Sigmoid colon (tissue), 7 donors: ENCODE measurements at places on chromosomes 13 and 19.

GRCh38 chr13:97502181-97502580 is 68.2 kb downstream of the RAP2A start:
- H3K27ac ChIP-seq: peak overlapping the region; percentile 18
- no peaks in the 10 kb centered on the region for H3K4me1 ChIP-seq
- H3K27me3 ChIP-seq: no peaks in the 10 kb centered on the region
- DNase-seq: peak; percentile 66
- no peaks in the 10 kb centered on the region for H3K36me3 ChIP-seq
- H3K4me3 ChIP-seq: no peak overlapping the region

DNA sequence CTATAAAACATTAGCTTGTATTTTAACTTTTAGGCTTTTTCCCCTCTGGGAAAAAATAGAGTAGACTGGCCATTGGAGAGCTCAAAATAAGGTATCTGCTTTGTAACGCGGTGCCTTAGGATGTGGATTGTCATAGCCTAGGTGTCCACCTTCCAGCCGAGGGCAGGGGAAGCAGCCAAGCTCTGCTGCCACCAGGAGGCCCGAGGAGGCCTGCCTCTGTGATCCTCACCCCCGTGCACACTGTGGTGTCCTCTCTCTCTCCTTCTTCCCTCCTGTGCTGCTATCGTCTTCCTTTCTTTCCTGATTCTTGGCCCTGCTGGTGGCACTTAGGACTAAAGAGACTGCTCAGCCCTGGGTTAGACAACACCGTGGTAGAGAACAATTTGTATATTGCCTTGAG is 11.3 kb downstream of the HNRNPM start:
- H3K4me3 ChIP-seq: no peak overlapping the region
- H3K36me3 ChIP-seq: peaks cover 8% of the 10 kb centered on the region
- H3K4me1 ChIP-seq: peaks cover 87% of the 10 kb centered on the region
- no peaks in the 10 kb centered on the region for H3K27me3 ChIP-seq

- H3K27ac ChIP-seq: peak overlapping the region; percentile 96
- DNase-seq: no peak
- H3K36me3 ChIP-seq: no peaks in the 10 kb centered on the region
- peak overlapping the region; percentile 71 for H3K4me3 ChIP-seq
- H3K27me3 ChIP-seq: no peaks in the 10 kb centered on the region
- peaks cover 36% of the 10 kb centered on the region for H3K4me1 ChIP-seq
Observed at GRCh38 chr19:18292462-18292809, 11.0 kb upstream of the JUND start.

DNA sequence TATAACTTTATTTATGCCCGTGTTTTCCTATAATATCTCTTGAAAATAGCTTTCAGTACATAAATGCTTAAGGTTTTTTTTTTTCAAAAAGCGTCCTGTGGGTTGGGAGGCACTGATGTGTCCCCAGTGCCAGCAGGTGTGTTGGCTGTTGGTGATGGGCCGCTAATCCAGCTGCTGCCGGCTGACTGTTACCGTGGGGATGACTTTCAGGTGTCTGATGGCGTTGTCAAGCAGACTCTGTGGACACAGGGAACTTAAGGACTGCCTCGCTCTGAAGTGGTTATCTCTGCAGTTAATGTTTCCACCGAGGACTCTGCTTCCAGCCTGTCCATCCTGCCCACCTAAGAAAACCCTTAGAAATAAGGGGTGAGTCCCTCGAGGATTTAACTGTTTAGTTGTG is 94.5 kb downstream of the ANKRD10 start:
- H3K36me3 ChIP-seq: no peaks in the 10 kb centered on the region
- no peak overlapping the region for H3K27ac ChIP-seq
- DNase-seq: no peak
